ENCODE measurements at places on chromosomes 16 and 17.

DNA sequence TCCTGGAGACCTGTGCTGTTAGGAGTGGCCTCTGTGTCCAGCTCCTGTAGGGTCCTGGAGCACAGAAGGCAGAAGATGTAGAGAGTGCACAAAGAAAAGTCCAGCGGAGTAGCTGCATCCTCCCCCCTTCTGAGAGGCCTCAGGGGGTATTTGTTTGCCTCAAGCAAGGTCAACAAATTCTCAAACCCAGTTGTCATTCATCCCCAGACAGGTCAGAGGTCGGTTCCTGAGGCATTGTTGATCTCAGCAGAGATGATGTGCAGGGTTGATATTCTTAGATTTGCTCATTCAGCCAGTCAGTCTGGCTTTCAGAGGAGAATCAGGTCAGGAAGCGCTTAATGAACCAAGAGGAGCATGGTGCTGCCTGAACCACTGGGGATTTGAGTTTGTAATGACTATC, 8.3 kb upstream of the RBFOX1 start:
- DNase-seq, result no peak

- no peak for DNase-seq
Observed at GRCh38 chr16:67750466-67750865, 31.4 kb upstream of the GFOD2 start.

- DNase-seq, result no peak
Observed at GRCh38 chr16:3659251-3659650, 4.8 kb downstream of the DNASE1 start.

DNA sequence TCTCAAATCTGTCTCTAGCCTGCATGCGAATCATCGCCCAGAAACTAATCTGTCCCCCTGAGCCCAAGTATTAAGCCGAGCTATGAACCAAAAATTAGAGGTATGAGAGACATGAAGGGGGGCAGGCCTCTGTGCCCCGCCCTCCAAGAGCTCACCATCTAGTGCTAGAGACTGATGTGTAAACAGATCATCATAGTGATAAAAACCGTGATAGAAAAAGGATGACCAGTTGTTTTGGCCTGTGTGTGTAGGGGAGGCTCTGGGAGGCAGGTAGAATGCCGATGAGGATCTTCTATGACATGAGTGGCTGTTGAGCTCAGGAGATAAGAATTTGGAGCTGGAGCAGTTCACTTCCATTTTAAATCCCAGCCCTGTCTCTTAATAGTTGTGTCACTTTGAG, 89.1 kb upstream of the TBX2 start:
- DNase-seq, result no peak

DNA sequence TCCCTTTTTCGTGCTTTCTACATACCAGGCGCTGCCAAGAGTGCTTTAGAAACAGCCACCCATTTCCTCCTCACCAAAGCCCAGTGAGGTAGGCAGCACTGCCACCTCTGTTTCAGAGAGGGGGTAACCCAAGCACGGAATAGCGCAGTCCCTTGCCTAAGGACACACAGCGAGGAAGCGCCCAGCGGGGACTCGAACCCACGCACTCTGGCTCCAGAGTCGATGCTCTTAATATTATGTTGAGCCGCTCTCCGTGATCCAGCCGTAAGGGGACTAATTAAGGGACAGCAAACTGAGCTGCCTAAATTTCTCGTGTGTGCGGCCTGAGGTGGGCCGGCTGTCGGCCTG, 497 bp downstream of the CES1 start:
- DNase-seq, result no peak

- DNase-seq, result no peak
Observed at GRCh38 chr17:10871914-10872313, 34.0 kb upstream of the PIRT start.

DNA sequence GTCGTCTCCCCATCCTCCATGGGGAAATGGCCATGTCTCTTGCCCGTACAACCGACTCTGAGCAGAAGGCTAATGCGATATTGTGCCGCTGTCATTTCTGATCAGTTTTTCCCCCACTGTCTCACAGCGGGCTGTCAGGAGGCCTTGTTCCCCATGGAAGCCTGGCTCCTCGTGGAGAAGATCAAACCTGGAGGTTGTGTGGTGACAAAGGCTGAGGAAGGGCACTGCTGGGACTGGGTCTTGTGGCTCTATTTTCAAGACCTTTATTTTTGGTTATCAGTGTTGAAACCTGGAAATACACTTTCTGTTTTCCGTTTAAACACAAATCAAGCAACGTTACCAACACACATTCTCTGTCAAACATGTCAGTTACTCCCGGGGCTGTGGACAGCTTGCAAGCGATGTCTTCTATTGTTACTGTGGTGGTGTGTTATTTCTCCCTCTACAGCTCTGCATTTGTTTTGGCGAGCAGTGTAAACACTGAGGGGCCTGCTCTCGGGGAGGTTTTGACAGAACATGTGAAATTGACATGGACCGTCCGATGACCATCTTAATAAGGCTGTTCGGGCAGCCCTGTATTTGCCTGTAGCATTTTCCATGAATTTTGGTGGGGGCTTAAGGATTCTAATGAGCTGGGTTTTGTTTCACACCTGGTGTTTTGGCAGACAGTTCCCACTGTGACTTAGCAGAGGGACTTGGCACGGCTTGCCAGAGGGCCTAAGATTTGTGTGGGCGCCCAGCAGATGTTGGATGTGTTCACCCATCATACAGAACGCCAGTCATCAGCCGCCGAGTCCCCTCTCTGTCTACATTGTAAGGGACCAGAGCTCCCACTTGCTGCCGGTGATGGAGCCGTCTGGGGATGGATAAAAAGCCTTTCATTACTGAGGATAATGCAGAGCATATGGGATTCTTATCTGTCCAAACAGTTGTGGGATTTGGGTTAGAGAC, 12.5 kb downstream of the RBFOX1 start:
- DNase-seq, result no peak

DNA sequence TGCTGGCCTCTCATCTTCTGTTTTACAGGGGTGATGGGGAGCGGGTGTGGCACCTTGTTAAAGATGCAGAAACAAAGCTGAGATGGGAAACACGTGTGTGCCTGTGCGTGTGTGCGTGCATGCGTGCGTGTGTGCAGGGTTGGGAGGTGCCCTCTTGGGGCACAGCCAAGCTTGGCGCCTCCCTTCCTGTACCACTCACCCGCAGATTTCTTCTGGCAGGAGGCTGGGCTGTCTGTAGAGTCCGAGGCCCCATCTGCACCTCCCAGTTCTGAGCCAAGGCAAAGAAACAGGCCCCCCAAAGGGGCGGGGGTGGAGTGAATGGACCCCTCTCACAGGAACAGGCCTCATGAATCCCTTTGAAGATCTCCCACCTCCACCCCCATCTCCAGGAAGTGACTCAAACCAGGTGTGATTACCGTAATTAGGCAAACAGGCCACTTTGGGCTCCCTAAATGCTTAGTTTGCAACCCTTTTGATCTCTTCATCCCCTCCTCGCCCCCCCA, 20.9 kb downstream of the TNS4 start:
- peak; percentile 66 for DNase-seq

GRCh38 chr16:21634216-21634615, 18.2 kb downstream of the IGSF6 start:
- DNase-seq, result no peak

GRCh38 chr16:50820225-50820624, 78.3 kb downstream of the CYLD start:
- no peak for DNase-seq

DNA sequence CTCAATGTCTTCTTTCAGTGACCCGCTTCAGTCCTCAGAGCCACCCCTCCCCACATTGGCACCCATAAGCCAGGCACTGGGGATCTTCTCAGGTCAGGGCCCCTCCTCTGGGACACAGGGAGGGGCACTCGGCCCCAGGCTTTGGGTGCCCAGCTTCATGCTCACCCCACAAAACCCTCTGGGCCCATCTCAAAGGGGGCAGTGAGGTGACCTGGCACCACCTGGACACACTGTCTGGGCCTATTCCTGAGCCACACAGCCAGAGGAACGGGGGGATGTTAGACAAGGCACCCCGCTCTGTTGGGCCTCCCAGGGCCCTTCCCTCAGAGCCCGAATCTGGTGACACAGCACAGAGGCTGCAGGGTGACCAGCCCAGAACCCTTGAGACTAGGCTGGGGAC, 36.1 kb downstream of the TNFRSF13B start:
- DNase-seq, result no peak

DNA sequence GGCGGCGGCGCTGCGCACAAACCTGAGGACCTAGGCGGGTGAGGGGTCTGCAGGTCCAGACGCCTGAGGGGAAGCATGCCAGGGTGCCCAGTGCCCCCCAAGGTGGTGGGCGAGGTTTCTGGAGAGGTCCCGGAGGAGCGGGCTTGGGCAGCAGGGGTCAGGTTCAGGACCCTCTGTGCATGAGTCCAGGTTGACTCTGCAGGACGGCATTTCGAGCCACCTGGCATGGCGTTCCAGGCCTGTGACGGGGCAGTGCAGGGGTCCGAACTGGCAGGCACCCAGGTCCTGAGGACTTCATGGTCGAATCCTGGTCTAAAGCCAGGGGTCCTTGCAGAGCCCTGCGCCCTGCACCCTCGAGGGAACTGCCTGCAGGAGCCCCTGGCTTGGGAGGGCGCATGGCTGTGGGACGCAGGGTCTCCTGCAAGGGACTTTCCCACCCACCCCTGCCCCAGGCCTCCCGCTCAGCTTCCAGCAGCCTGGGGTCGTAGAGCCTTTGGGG, 3.5 kb downstream of the SLC16A3 start:
- DNase-seq, result no peak

- DNase-seq, result no peak
Observed at GRCh38 chr17:31497994-31498826, 106.7 kb downstream of the RAB11FIP4 start.

- DNase-seq, result no peak
Observed at GRCh38 chr17:8867361-8867981, at the start of gene PIK3R6. TSS of gene PIK3R6 (minus strand) at chr17:8867674. CDS start at chr17:8849794, 17,880 bp downstream.

GRCh38 chr16:7405166-7405565, 72.5 kb downstream of the RBFOX1 start:
- no peak for DNase-seq

DNA sequence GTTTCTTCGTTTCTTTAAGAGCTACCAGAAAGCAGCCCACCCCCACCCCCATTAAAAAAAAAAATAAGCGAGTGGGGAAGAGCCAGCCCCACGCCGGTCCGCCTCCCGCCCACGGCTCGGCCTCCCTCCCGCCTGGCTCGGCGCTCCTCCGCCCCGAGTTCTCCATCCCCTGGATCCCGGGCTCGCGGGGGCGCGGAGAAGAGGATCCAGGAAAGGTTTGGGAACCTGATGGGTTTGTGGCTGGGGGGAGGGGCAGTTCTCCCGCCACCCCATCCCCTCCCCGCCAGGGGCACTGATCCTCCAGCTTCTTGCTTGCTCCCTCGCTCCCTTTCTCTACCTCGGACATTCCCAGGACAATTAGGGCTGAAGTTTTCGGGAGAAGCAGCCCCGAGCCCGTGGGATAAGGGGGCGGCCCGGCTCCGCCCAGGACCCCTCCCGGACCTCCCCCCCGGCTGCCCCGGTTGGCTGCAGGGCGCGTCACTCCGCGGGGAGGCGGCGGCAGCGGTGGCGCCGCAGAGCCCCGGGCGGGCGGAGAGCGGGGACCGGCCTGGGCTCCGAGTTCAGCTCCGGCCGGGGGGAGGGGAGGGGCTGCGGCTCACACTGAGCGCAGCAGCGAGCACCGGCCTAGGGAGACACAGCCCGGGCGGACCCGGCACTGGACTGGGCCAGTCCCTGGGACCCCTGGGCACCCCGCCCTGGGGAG, 1.0 kb upstream of the SALL1 start:
- DNase-seq, result no peak

DNA sequence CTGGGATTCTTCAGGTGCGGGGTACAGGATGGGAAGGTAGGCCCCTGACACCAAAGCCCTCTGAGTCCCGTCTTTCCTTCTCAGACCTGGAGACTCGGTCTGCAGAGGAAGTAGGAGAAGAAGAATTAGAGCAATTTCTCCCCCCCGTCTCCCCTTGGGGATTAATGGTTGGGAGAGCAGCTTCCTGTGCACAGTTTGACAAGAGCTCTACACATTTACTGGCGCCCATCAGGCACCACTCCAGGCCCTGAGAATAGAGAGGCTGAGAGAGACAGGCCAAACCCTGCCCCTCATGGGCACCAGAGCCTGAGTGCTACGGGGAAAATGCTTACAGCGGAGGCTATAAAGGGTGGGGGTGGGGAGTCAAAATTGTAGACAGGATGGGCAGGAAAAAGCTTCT, 3.5 kb upstream of the C16orf74 start:
- no peak for DNase-seq

DNA sequence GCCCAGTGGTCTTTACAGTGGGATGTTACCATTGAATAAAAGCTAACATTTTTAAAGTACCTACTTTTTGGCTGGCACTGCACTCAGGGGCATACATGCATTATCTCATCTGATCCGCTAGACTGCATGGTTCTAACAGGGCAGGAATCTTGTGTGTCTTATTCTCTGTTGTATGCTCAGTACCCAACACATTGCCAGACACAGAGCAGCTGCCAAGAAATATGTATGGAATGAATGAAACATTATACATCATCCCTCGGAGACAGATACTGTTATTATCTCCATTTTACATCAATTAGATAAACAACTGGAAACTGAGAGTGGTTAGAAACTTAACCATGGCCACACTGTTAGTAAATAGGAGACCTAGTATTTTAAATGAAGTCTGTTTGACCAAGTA, 74.1 kb upstream of the CDH11 start:
- no peak for DNase-seq

- DNase-seq, result no peak
Observed at GRCh38 chr16:11032922-11033291, 88.5 kb downstream of the CLEC16A start.

DNA sequence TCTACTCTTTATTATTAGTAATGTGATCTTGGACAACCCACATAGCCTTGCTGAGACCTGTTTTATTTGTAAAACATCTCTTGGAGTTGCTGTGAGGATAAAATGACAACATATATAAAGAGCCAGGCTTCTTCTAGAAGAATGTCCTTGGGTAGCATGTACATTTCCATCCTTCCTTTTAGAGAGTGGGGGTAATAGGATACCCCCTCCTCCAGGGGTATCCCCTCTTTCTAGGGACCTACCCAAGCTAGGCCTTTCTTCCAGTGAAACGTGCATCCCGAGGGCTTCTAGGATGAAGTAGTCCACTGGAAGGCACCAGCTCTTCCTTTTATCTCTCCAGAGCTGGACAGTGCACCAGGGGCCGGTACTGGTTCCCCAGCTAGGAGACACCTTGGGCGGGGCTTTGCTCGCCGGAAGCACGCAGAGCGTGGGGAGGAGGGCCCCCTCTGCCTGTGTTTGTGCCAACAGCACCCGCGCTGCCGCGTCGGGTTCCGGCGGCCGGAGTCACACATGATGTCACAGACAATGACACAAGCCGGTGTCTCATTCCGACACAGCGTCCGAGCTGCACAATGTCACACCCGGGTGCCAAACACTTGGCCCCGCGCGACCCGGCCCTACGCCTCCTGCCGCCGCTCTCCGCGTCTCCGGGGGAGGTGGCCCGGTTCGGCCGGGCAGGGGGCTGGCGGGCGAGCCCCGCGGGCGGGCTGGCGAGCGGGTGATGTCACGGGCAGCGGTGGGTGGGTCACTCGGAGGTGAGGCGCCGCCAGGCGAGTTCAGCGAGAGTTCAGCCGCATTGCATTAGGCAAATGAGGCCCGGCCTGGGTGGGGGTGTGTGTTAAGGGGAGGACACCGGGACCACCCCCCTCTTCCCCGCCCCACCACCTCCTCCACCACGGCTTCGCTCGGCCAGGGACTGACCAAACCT, 23.4 kb downstream of the GJD3 start:
- DNase-seq, result peak; percentile 56
